ENCODE measurements at places on chromosomes 6 and 20.

DNA sequence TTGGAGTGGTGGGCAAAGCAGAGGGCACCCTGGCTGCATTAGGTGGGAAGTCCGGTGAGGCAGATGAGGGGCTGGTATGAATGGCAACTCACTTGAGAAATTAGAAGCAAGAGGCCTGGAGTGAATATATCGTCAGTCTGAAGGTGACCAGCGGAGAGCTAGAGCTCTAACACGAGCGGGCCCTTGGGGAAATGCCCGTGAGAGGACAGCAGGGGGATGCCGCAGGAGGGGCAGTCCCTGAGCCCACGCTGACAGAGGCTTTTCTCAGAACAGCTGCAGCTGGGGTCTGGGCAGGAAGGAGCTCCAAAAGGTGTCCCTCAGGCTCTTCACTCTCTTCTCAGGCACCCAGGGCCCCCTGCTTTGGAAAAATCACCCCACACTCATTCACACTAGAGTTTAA is 32.0 kb upstream of the CD93 start:
- no peak for DNase-seq

DNA sequence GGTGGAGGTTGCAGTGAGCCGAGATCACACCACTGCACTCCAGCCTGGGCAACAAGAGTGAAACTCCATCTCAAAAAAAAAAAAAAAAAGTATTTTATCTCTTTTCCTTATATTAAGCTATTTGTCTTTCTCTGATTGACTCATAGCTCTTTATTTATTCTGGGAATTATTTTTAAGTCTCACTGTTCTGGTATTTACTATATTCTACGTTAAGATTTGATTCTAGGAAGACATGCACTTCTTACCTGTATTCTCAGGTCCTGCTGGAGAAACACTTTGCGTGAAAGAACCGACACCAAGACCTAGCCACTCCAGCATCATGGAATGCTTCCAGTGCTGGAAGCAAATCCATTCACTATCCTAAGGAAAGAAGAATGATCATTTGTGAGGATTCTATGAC is 17.6 kb downstream of the ZNFX1 start:
- no peak for DNase-seq

DNA sequence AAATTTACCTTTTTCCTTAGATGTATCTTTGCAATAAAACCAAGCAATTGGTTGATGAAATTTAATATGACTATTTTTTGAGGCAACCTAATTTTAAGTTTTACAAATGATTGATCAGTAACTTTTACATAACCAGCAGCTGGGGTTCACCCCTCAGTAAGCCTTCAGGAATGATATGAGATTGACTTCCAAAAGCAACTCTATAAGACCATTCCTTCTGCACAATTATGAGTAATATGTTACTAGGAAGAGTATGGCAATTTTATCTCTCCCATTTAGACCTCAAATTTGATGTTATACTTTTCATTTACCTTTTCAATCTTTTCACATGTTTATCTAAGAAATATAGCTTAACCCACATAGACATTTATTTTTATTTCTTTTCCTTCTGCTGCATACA is 1546.3 kb downstream of the HACE1 start:
- no peak for DNase-seq

GRCh38 chr6:163634211-163635171 is 220.0 kb downstream of the QKI start:
- DNase-seq = no peak

GRCh38 chr20:63636752-63637628 is 10.1 kb upstream of the GMEB2 start:
- no peak for DNase-seq

DNA sequence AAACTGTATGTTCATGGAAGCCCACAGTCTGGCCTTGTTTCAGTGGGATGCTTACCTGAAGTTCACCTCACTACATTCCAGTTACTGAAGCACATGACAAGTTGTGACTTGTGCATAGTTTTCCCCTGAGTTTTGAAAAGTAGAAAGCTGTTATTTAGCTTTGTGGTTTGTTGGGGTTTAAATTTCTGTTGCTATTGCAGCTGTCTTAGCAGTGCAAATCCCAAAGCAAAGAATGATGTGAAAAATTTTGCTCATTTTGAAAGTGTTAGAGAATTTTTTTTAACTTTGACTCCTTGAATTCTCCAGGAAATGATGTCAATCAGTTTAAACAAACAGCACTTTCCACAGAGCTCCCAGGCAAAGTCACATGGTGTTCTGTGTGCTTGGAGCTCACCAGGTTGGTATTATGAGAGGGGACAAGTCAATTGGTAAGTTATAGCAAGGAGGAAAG is 268.4 kb downstream of the ADGRG6 start:
- no peak for DNase-seq

DNA sequence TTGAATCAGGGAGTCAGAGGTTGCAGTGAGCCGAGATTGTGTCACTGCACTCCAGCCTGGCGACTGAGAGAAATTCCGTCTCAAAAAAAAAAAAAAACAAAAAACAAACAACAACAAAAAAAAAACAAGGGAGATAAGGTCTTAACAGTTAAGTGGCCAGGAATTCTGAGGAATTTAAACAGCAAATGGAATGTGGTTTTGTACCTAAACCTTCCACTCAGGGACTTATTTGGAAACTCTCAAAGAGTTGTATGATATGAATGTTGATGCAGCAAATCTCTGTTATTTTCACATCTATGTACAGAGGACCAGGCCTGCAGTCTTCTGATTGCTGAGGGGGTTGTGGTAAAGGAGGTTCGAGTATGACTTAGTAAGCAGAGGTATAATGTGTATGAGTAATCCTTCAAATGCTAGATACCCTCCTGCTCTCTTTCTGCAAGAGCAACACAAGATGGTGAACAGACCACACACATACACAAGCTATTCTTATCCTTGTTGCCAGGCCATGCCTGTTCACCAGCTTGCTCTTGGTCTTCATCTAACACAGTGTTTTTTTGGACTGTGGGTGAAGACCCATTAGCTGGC is 174.9 kb upstream of the SCGN start:
- no peak for DNase-seq

GRCh38 chr6:21952367-21952766 is 344.5 kb downstream of the PRL start:
- no peak for DNase-seq

DNA sequence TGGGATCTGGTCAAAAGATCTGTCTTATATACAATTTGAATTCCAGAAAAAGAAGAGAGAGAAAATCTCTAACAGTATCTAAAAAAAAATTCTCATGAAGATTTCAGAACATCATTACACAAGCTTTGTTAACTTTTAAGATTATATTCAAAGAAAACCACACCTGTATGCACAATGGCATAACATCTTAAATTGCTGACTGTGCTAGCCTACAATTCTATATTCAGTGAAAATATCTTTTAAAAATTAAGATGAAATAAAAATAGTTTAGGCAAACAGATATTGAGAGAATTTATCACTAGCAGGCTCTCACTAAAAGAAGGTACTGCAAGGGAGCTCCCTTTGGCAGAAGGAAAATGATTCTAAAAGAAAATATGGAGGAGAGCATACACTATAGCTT is 100.3 kb downstream of the BCKDHB start:
- no peak for DNase-seq

GRCh38 chr6:168609026-168609685 is 168.2 kb downstream of the SMOC2 start:
- no peak for DNase-seq

GRCh38 chr6:25375125-25375524 is 96.0 kb downstream of the CARMIL1 start:
- no peak for DNase-seq

DNA sequence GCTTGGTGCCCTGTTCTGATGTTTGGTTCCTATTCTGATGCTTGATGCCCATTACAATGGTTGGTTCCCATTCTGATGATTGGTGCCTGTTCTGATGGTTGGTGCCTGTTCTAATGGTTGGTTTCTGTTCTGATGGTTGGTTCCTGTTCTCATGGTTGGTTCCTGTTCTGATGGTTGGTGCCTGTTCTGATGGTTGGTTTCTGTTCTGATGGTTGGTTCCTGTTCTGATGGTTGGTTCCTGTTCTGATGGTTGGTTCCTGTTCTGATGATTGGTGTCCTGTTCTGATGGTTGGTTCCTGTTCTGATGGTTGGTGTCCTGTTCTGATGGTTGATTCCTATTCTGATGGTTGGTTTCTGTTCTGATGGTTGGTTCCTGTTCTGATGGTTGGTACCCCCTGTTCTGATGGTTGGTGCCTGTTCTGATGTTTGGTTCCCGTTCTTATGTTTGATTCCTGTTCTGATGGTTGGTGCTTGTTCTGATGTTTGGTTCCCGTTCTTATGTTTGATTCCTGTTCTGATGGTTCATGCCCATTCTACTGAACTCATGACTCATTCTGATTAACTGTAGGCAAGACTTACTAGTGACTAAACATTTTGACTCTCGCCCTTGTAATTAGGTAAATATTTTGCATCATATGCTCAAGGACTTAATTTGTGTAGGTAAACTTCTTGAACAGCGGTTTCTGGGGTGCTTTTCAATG is 146.2 kb downstream of the DLL1 start:
- no peak for DNase-seq

DNA sequence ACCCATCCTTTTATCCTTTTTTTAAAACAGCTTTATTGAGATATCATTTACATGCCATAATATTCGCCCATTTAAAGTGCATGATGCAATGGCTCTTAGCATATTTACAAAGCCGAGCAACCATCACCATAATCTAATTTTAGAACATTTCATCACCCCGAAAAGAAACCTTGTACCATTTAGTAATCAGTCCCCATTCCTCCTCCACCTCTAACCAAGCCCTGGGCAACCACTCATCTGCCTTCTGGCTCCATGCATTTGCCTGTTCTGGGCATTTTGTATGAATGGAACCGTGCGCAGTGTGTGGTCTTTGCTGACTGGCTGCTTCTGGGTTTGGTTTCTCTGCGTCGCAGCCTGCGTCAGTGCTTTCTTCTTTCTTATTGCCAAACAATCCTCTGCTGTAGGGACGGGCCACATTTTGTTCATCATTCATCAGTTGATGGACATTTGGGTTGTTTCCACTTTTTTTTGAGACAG is 10.2 kb upstream of the EEF1A2 start:
- no peak for DNase-seq

GRCh38 chr6:92024110-92024509 is 1395.2 kb downstream of the EPHA7 start:
- DNase-seq = no peak

GRCh38 chr6:131116755-131117360 is 18.4 kb upstream of the AKAP7 start:
- DNase-seq = no peak

GRCh38 chr6:96939007-96939805 is 14.7 kb downstream of the KLHL32 start:
- no peak for DNase-seq

DNA sequence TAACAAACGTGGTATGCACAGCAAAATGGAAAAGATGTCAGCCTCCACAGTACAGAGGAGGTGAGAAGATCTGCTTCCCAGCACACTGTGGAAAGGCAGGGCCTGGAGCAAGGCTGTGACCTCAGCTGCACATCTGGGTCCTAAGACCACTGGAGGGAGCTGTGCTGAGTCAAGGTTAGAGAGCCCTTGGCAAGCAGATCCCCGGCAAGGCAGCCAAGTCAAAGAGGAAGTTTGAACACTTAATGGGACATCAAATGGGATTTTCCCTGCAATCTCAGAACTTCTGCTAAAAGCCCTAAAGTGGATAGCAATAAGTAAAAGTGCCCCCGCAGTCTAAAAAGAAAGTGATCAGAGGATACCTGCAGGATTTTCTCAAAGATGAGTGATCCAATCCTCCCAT is 39.5 kb downstream of the UNC5CL start:
- no peak for DNase-seq

DNA sequence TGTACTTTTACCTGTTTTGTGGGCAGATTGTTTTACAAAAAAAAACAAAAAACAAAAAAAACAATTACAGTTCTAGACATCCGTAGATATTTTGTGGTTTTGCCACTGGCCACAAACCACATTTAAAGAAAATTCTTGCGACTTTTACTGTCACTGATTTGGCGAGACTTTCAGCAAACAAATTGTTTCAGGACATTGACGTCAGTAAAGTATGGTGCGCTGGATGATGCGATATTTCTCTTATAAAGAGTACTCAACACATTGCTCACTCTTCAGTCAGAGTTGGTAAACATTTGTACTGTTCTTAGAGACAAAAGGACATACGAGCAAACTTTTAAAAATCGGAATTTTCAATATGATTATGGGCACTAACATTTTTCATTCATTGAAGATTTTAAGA is 229.8 kb downstream of the HAO1 start:
- DNase-seq = no peak

DNA sequence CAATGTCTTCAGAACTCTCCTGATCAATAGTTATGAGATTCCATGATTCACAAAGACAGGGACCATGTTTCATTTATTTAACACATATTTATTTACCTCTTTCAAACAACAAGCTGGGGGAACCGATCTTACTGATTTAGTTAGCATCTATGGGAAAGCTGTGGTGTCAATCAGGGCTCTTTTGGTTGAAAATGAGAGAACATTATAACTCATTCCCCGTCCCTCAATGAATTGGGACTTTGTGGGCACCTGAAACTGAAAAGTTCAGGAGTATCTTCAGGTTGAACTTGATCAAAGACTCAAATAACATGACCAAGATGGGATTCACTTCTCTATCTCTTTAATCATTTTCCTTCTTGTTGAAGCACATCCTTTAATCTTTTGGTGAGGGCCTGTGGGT is 67.4 kb downstream of the CHMP4B start:
- no peak for DNase-seq

- no peak for DNase-seq
Measured at GRCh38 chr20:42295592-42295991, 677.4 kb upstream of the CHD6 start.

GRCh38 chr20:36454698-36455427 is 86.5 kb upstream of the MYL9 start:
- DNase-seq = no peak

DNA sequence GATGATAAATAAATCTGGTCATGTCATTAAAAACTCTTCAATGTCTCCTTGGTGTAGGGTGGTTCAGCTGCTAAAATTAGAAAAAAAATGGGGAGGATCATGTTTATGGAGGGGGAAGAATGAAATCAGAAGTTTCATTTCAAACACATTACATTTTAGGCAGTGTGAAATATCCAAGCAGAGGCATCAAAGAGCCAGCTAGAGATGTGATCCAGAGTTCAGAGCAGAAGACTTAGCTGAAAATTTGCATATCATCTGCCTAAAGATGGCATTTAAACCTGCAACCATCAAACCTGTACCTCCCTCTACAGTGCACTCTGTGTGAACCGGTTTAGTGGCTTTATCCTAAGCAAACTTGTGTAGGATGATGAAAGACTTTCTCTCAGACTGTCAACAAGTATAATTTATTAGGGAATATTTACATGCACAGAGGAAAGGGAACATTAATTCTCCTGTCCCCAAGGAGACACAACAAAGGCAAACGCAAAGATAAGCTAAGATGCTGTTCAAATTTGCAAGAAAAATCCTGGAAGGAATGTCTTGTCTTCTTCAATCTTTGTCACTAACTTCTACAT is 84.8 kb upstream of the PLEKHG1 start:
- DNase-seq = no peak

- DNase-seq = no peak
Measured at GRCh38 chr6:96898241-96898851, 655 bp upstream of the NDUFAF4 start.
